ENCODE measurements at places on chromosomes 16 and 17.

DNA sequence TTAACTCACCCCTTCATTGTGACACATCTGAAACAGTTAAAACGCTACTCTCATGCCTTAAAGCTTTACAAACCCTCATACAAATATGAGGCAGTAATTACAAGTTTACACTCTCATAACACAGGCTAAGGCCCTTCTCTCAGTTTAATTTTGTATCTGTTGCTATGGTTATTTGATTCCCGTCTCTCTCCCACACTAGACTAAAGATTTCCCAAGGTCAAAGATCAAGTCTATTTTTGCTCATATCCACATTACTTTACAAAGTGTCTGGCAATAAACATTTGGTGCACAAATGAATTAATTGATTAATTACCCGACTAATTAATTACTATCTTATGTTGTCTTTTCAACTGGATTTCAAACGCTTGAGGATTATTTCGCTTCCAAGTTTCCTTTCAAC, 86.4 kb upstream of the MYOCD start:
- DNase-seq, result no peak

- no peak for DNase-seq
Measured at GRCh38 chr16:75007443-75007842, 8.6 kb downstream of the ZNRF1 start.

- no peak for DNase-seq
Measured at GRCh38 chr17:3256575-3256974, 41.6 kb downstream of the OR3A1 start.

GRCh38 chr17:57675427-57676387, 69.4 kb downstream of the CCDC182 start:
- DNase-seq, result peak; percentile 51

- peak; percentile 67 for DNase-seq
Measured at GRCh38 chr17:19383681-19384470, 3.1 kb downstream of the MFAP4 start.

GRCh38 chr16:88807142-88807625, 3.6 kb downstream of the CDT1 start:
- DNase-seq, result no peak

- DNase-seq, result no peak
Measured at GRCh38 chr17:73336408-73337329, 24.9 kb upstream of the CDC42EP4 start.

DNA sequence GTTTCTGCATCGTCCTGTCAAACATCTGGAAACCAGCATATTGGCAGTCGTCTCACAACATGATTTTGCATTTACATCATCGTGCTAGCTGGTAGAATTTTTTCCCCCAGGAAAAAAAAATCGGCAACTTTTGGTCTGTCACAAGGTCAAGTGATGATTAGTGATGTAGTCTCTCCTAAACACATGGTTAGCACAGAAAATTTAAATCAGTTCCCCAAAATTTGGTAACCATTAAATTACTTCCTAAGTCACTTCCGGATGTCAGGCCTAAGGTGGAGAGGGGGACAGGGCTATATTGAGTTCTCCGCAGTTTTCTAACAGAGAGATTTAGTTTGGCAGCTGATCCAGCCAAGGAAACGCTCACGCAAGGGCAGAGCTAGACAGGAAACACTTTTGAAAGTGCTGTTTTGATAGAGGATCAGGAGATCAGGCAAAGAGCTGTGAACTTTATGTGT, 271.0 kb upstream of the TBX2 start:
- DNase-seq, result no peak

- no peak for DNase-seq
Measured at GRCh38 chr16:51433599-51433998, 282.5 kb upstream of the SALL1 start.

GRCh38 chr17:80872501-80873306, 118.9 kb upstream of the CHMP6 start:
- DNase-seq, result no peak

DNA sequence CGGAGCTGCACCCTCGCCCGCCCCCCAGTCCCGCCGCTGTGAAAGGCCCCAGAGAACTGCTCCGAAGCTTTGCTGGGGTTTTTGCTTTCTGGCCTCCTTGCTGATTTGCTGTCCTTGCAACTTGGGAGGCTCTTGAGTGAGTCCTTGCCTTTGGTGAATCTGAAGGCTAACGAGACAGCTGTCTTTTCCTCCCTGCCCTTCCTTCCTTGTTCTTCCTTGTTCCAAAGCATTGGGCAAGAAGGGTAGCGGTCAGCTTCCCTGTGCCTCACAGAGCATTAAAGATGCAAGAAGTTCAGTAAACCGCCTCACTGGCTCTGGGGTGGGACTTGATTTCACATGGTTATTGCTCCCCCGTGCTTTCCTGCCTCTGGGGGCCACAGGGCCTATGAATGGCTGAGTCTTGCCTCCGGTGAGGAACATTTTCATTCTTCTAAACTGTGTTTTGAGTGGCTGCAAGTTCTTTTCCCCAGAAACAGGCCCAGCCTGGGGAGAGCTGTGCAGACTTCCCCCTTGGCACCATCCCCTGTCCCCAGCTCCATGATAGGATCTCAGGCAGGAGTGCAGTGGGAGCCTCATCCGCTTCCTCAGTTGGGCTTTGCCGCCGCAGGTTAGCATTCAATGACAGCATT, 1.4 kb downstream of the YPEL2 start:
- peak; percentile 76 for DNase-seq

GRCh38 chr17:72120642-72121163, at the start of gene SOX9:
Gene SOX9 (plus strand): TSS chr17:72121020. CDS start chr17:72121392, 372 bp downstream.
- DNase-seq, result peak; percentile 90

DNA sequence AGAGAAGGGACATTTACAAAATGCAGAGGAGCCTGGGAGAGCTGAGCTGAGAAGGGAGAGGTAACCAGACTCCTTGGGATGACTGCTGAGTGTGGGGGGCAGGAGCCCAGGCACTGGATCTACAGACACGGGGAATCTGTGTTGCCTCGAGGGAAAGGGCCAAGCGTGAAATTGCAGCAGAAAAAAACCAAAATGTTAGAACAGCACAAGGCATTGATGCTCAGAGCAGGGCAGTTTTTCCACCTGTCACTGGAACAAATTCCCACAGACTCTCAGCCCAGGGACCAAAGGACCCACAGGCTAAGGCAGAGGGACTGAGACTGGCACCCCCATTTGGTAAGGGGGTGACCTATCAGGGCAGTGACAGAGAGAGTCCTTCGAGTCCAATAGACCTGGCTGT, 2.0 kb downstream of the PITPNM3 start:
- no peak for DNase-seq

DNA sequence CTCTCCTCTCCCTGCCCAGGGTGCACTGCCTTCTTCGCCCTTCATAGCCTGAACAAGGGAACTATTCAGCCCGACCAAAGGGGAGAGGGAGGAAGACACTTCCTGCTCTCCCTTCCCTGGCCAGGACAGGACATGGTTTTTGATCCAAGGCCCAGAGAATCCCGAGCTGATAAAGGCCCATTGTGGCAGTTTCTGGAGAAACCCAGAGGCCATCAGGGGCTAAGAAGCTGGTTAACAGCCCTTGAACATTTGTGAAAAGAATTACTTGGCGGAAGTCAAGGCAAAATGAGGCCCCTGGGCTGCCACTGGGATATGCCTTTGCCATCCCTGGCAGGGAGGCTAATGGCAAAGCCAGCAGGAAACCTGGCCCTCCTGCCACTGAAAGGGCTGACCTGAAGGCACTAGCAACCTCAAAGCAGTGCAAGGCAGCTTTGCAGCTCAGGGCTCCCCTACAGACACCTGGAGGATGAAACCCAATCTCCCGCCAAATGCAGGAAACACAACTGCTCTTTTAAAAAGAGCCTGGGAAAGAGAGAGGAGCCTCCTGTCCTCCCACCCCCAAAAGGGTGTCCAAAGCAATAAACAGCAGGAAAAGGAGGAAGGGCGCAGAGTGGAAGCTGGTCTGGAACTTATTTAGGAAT, 12.6 kb downstream of the PHB1 start:
- DNase-seq, result no peak

GRCh38 chr17:5282642-5283217, 646 bp downstream of the RABEP1 start:
- DNase-seq, result peak; percentile 70

GRCh38 chr17:74339537-74340195, 13.6 kb downstream of the KIF19 start:
- DNase-seq, result no peak

DNA sequence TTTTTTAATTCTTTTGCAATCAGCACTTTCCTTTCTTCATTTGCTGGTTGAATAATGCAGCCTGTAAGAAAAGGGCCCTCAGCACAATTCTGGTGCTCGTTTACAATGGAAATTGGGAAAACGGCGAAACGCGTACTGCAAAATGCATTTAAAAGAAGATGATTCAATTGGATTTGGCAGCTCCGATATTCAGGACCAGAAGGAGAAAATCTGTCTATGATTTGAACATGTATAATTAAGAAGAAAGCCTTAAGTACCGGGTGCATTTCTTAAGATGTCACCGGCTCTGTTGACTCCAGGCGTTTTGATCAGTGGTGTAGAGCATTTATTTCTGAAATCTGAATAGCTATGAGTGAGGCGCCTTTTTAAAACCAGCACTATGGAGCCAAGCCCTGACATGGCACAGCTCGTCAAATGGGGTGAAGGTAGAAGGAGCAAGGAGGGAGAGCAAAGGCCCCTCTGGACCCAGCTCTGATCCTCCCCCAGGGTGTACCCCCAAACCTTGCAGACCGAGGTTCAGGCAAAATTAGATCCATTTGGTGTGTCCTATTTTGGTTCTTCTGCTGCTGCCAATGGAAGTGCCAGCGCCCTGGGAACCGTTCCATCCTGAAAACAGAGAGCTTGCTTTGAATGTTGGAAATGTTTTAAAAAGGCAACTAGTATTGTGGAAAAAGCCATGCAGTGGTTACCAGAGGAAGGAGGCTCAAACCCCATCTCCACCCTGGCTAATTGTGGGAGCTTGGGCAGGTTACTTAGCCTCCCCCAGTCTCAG, 161.4 kb upstream of the RPL38 start:
- DNase-seq, result no peak

DNA sequence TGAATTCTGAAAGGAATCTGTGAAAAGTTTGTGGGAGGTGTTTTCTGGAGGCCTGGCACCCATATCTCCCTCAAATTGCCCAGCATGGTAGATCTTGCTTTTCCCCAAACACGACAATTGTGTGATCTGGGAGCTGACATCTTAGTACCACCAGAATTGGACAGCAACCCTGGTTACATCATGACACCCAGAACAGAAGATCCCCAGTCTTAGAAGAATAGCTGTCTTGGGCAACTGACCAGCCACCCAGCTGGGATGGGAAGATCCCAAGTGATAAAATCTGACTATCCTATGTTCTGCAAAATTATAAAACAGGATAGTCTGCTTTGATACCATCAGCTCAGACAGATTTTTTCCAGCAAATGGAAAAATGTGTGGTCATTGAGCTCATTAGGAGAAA, 235.3 kb downstream of the CDH13 start:
- DNase-seq, result no peak

DNA sequence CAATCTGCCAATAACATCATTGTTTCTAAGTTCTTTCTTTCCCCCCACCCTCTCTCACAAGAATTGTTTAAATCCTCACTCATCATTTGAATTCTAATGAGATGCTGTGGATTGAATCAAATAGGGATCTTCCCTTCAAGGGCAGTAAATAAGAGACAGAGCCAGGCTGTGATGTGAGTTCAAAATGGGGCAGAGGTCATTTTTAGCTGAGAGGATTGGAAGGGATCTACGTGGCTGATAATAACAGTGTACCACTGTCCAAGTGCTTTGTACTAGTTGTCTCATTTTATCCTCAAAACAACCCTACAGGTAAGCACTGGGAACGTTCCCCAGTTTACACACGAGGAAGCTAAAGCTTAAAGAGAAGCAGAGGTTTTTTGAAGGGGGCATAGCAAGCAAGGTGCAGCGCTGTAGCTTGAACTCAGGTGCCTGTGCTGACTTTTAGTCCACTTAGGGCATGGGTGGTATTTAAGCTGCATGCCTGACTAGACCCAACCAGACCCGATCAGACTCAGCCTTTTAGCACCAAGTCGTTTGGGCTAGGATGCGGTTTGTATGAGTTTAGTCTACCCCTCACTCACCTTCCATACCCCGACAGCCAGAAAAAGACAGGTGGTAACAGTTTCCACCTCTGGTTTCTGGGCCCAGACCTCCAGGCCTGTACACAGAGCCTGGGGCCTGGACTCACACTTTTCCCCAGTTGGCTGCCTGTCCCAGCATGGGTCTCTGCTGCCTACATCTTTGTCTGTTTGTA, 39.2 kb upstream of the CCR7 start:
- DNase-seq, result no peak

DNA sequence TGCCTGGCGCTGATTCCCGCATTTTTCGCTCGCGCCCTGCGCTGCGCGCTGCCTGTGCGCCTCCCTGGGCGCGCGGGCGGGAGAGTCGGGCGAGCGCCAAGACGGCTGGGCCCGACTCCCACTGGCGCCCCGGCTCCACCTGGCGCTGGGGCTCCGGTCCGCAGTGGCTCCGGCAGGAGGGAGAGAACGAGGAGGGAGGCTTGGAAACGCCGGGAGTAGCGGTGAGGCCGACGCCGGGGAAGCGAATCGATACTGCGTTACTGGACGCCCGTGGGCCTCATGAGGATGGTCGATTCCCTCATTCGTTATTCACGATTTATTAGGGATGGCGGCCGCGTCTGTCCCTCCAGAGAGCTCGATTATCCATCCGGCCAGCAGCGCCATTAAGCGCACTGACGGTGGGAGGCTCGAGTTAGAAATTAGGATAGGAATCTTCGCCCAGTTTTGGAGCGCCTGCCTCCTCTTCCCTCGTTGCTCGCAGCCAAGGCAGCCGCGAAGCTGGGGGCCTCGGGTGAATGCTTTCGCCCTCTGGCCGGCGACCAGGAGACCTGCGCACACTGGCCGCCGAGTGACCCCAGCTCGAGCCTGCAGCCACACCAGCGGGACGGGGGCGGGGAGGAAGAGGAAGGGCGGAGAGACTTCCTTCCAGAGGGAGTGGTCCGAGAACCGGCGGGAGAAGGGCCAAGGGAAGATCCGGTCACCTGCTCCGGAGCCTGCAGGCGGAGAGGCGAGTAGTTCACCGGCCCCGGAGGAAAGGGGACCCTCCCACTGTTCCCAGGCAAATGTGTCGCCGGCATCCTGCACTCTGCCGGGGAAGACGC, 1.3 kb upstream of the PCGF2 start:
- DNase-seq, result peak; percentile 92

GRCh38 chr16:57548408-57548807, 6.0 kb downstream of the ADGRG5 start:
- no peak for DNase-seq

GRCh38 chr16:84566545-84567257, 51.2 kb downstream of the COTL1 start:
- DNase-seq, result no peak

- DNase-seq, result no peak
Measured at GRCh38 chr16:56936491-56936890, 4.5 kb downstream of the HERPUD1 start.

DNA sequence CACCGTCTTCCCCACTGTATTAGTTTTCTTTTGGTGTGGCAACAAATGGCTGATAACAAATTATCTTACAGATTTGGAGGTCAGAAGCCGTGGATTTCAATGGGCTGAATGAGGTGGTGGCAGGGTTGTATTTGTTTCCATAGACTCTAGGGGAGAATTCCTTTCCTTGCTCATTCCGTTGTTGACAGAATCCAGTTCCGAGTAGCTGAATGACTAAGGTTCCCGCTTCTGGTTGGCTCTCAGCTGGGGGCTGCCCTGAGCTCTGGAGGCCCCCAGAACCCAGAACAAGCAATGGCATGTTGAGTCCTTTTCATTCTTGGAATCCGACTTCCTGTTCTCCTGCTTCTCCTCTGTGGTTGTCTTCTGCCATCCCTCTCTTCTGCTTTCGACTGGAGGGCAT, 280.4 kb downstream of the SNX29 start:
- no peak for DNase-seq

Data from tibial artery (tissue), 4 donors.